ENCODE measurements at places on chromosomes 1 and 21. TPM values are rescaled to one million over a fixed set of nuclear protein-coding genes. Genes with fewer than 3 reads are reported as not detected.

The RIPPLY3 gene
- total RNA-seq = not detected

The ZNF281 gene
- total RNA-seq = 23.5 TPM

The ATP6V1G3 gene
- 0.47 TPM for total RNA-seq

The CAPN8 gene
- total RNA-seq = not detected

The GJB3 gene
- total RNA-seq = 0.05 TPM

The CDCA8 gene
- 3.7 TPM for total RNA-seq

The RNU11 gene
- not detected for total RNA-seq

The ZBTB48 gene
- total RNA-seq = 22.5 TPM

The CGN gene
- total RNA-seq = 2.4 TPM

The FCRL6 gene
- total RNA-seq = not detected

The MAEL gene
- total RNA-seq = not detected

The RNU1-4 gene
- under 0.01 TPM for total RNA-seq

The URB2 gene
- 12.4 TPM for total RNA-seq

The PPIAL4G gene
- not detected for total RNA-seq

The HMGN2 gene
- total RNA-seq = 301 TPM

The WDR47 gene
- 22.2 TPM for total RNA-seq
